Stimulated activated CD8-positive, alpha-beta memory T cell treated with anti-CD3 and anti-CD28 coated beads, Interleukin-4, amount 100 ng/mL, for 4 hours (primary cell): ENCODE measurements at places on chromosomes 4 and X.

DNA sequence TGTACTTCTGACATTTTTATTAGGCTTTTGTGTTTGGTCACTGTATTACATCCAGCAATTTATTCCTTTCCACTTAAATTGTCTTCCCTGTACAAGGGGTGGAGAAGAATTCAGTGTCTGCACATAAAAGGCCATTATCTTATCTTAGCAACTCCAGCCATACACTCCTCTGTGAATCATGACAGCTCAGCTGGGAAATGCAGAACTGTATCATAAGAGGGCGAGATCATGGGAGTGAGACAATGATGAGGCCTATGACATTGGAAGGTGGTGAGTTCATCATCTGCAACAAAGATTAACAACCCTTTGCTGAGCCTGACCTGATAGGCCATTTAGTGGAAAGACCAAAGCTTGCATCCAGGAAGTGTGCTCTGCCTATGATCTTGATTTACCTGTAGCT, 33.3 kb downstream of the SLIT2 start:
- no peak for DNase-seq

DNA sequence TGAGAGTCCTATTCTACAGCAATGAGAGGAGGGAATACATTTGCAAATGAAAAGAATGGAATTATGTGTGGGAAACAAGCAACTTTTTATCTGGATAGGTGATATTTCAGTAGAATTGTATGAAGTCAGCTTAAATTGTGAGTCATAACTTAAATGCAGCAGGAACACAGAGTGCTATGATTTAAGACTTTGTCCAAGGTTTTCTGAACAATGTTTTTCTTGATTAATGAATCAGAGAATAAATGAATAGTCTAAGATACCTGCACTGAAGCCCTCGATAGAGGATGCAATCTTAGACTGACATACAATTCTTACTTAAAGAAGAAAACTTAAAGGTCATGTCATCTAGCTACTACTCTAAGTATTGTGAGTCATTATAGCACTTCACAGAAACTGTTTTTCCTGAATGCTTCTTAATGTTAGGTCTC, 8.0 kb downstream of the ARHGEF38 start:
- no peak for DNase-seq

DNA sequence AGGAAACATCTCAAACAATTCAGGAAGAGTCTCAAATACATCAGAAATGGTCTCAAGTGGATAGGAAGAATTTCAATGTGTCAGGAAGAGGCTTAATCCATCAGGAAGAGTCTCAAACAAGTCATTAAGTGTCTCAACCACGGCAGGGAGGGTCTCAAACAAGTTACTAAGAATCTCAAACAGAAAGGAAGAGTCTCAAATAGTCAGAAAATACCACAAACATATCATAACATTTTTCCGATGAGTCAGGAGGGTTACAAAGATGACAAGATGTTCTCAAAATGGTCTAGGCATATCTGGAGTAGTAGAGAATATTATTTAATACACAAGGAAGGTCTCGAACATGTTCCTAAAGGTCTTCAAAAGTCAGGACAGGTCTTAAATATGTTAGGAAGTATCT, 109.3 kb upstream of the USP9X start:
- no peak for DNase-seq

DNA sequence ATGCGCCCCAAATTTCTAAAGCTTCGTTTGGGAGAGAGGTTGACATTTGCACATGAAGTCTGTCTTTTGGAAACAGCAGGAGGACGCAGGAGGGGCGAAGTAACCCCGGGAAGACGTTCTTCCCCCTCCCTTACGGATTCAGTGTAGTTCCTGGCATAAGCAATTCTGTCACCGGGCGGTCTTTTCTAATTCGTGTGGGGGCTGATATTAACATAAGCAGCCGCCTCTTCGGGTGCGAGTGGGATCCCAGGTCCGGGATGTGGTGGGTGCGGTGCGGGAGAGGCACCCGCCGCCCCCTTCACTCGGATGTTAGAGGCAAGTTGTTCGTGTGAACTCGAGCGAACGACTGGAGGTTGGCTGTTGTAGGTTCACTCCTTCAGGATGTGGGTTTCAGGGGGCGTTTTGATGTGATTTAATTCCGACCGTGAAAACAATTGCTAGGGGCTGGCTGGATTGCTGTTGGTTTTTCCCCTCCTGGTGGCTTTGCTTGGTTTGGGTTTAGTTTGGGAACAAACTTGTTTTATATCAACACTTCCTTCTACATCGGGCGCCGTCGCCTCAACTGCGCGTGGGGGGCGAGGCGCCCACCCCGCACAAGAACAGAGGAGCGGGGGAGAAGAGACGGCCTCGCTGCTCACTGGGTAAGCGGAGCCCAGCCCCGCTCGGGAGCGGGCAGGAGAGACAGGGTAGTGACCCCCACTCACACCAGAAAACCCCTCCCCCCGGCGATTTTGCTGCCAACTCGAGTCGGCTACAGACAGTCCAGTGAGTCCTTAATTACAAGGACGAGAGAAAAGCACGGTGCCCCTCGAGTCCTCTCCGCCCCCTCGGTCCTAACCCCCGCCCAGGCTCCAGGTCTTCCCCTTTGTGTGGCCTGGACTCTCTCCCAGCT, 2.9 kb upstream of the LEF1 start:
- no peak for DNase-seq

DNA sequence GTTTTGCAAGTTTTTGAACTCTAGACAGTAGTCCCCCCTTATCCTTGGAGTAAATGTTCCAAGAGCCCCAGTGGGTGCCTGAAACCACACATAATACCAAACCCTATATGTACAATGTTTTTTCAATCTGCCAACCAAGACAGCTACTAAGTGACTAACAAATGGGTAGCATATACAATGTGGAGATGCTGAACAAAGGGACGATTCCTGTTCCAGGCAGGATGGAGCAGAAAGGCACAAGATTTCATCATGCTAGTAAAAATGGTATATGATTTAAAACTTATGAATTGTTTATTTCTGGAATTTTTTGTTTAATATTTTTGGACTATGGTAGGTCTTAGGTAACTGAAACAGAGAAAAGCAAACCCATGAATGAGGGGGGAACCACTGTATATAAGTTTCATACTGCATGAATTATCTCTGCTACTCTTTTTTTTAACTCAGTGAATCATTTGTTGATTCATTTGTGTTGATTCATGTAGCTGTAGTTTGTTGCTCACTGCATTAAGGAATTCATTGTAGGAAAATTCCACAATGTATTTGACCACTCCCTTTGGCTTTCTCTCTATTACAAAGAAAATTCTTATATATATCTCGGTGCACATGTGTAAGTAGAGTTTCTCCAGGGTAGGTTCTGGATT, 21.9 kb upstream of the ANXA3 start:
- no peak for DNase-seq

DNA sequence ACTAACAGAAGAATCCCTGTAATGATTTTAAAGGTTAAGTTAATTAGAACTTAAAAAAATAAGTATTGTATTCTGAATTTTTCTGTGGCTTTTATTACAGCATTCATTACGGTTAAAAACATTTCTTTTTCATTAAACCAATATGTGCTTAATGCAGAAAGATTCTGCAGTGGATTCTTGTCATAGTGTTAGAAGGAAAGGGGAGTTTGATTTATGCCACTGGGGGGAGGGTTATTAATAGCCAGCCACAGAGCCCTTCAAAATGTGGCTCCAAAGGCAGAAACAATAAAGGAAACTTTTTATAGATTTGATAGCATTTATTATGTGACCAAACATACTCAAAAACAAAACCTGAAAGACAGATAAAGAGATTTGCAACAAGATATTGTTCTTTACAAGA, 9.1 kb downstream of the SMAD1 start:
- DNase-seq: no peak

- no peak for DNase-seq
Observed at GRCh38 chr4:86670756-86671155, 76.6 kb downstream of the PTPN13 start.

GRCh38 chr4:138919094-138919936, 96.3 kb upstream of the NOCT start:
- no peak for DNase-seq

- no peak for DNase-seq
Observed at GRCh38 chr4:8394061-8394519, 46.4 kb downstream of the ACOX3 start.

GRCh38 chr4:147078875-147079658, 133.4 kb upstream of the TTC29 start:
- no peak for DNase-seq

DNA sequence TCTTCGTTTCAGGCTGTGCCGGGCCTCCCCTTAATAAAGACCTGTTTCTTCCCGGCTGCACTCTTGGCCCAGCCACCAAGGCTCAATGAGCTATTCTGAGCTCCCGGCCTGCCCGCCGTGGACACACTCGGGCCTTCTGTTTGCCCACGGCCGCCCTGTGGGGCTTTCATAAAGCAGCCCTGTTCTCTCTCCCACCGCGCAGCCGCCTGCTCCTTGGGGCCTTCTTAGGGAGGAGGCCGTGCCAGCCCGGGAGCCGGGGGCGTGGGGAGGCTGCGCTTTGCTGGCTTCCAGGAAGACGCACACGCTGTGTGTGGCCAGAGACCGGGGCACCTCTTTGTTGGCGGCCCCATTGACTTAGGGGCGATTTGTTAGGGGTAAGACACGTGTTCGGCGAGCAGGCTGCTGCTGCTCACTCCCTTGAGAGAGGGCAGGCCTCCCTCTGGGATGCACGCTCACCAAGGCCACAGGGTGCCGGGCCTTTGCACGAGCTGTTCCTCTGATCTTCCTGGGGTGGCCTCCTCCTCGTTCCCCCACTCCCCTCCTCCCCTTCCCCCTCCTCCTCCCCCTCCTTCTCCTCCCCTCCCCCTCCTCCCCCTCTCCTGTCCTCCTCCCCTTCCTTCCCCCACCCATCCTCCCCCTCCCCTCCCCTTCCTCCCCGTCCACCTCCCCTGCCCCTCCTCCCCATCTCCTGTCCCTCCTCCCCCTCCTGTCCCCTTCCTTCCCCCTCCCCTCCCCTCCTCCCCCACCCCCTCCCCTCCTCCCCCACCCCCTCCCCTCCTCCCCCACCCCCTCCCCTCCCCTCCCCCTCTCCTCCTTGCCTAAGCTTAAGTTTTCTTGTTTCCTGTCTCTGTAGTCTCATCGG, 11.3 kb downstream of the BLOC1S4 start:
- DNase-seq: no peak

GRCh38 chr4:98406819-98407218, 145.6 kb downstream of the RAP1GDS1 start:
- no peak for DNase-seq

DNA sequence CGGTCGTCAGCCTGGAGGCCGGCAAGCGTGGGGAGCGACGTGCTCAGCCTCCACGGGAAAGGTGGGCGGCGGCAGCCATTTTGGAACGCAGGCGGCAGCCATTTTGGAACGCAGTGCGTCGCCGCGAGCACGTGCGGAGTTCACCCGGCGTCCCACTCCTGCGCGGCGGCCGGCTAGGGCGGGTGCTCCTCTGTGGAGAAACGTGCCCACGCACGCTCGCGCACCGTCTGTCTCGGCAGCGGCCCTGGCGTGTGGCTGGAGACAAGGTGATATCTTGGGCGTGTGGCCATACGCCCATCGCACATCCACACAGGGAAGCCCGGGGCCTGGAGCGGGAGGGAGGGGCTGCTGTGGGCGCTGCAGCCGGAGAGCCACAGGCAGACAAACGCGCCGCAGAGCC, 21.1 kb downstream of the CPLX1 start:
- no peak for DNase-seq

- no peak for DNase-seq
Observed at GRCh38 chr4:5751666-5752375, 40.8 kb downstream of the EVC start.

- no peak for DNase-seq
Observed at GRCh38 chr4:144115519-144115918, 25.0 kb downstream of the GYPA start.

- DNase-seq: no peak
Observed at GRCh38 chr4:36492590-36492989, 211.2 kb downstream of the DTHD1 start.

- no peak for DNase-seq
Observed at GRCh38 chr4:911221-911751, 20.8 kb downstream of the GAK start.

- no peak for DNase-seq
Observed at GRCh38 chr4:41380511-41381157, 123.9 kb downstream of the UCHL1 start.

DNA sequence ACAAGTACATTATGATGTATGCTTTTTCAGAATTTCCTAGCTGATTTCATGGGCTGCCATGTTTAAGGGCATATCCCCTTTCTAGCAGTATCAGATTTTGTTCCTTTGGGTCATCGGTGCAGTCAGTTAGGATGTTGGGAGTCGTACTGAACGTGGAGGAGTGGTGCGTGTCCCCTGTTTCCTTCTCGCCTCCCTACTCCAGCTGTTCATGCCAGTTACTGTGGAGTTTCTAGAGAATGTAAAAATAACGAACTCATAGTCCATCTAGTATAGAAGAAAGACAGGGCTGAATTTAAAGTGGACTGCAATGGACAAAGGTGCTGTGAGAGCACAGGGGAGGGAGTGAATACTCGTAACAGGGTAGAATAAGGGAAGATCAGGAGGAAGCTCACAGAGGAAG, 111.3 kb downstream of the CEP135 start:
- DNase-seq: no peak

- DNase-seq: no peak
Observed at GRCh38 chr4:2651998-2652397, 104.1 kb downstream of the TNIP2 start.

GRCh38 chr4:148874331-148874730, 432.1 kb upstream of the NR3C2 start:
- DNase-seq: no peak

DNA sequence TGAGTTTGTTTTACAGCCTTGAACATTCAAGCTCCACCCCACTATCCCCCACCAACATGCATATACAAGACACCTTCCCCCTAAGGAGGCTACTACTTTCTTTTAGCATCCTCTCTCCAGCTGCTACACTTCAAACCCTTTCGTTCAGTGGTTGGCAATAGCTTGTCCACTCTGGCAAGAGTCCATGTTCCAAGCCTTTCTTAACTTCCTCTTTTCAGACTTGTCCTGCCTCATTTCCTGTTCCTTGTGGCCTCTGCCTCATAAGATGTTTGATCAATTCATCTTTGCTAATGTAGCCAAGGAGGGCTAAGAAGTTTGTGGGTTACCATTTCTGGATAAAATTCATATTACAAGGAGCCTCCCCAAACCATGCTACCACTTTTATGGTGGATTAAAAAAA, 20.8 kb upstream of the ZCCHC12 start:
- no peak for DNase-seq

GRCh38 chr4:137363496-137363895, 168.8 kb downstream of the PCDH18 start:
- no peak for DNase-seq

DNA sequence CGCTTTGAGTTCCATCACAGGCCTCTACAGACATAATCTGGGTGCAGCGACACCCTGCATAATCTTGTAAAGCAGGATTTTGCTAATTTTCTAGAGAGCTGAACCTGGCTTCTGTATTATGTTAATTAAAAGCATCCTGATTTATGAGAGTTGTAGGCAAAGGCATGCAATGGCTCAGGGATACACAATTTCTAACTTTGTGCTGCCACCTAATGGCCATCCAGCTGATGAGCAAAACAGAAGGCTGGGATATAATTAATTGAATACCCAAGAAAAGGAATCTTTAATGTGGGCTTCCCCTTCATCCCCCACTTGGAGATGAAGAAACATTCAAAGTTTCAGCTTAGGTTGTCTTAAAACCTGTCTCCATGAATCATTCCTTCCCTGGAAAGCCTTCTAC, 78.1 kb downstream of the BMP15 start:
- DNase-seq: no peak

DNA sequence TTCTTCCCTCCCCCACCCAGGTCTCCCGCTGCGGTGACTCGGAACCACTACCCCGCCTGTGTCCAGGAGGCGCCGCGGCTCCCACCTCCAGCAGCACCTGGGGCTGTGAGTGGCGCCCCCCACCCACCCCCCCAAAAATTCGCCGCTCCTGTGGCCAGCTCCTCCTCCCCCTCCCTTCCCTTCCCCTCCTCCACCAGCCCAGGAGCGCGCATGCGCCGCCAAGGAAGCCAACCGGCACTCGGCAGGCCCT, 278 bp downstream of the CLOCK start:
- no peak for DNase-seq
